ENCODE measurements at places on chromosomes 1 and 21.

DNA sequence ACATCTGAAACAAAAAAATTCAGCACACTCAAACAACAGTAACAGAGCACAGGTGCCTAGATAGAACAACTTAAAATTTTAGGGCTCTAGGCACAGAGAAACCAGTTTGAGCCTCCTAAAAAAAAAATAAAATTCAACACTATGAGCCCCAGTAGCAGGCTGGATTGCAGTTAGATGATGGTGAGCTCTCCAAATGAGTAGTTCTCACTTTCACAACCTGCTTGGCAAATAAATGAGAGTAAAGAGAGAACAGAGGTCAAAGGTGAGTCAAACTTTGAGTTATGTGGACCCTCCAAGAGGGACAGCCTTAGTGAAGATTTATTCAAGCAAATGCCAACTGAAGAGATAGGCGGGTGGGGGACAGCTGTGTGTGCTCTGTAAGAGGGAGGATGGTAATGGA, 3.6 kb downstream of the BEND5 start:
- DNase-seq, result no peak

- DNase-seq, result no peak
Measured at GRCh38 chr1:207847116-207847515, 63.8 kb downstream of the CD34 start.

GRCh38 chr21:41250519-41250918, 66.1 kb upstream of the FAM3B start:
- DNase-seq, result no peak

GRCh38 chr1:32801096-32801715, 16.0 kb downstream of the YARS1 start:
- no peak for DNase-seq

- peak; percentile 38 for DNase-seq
Measured at GRCh38 chr1:3533067-3534048, 78.0 kb downstream of the MEGF6 start.

GRCh38 chr1:248840946-248841345, 2.9 kb downstream of the ZNF672 start:
- DNase-seq, result no peak

DNA sequence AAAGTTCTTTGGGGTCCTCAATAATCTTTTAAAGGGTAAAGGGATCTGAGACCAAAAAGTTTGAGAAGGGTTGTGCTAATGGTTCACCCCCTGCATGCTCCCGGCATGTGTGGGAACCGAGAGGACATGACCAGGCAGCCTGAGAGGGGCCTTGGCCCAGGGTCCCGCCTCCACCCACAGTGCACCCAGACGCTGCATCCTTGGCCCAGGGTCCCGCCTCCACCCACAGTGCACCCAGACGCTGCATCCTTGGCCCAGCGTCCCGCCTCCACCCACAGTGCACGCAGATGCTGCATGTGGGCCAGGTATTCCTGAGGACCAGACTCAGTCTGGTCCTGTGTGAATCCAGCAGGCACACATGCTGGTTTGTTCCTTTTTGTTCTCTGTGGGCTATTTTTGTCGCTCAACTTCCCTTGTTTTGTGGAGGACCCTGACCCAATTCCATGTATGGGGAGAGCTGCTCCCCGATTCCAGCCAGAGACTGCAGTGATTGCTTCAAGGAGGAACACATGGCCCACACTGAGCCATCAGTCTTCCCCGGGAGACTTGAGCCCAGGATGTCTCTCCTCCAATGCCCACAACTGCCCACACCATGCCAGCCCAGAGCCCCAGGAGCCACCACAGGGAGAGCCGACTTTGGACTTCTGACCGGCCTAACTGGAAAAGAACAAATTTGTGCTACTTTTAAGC, 3.5 kb downstream of the NPHP4 start:
- DNase-seq, result no peak

- DNase-seq, result no peak
Measured at GRCh38 chr1:94553931-94554330, 12.4 kb upstream of the F3 start.

- DNase-seq, result no peak
Measured at GRCh38 chr1:84101204-84101603, 42.9 kb upstream of the PRKACB start.

DNA sequence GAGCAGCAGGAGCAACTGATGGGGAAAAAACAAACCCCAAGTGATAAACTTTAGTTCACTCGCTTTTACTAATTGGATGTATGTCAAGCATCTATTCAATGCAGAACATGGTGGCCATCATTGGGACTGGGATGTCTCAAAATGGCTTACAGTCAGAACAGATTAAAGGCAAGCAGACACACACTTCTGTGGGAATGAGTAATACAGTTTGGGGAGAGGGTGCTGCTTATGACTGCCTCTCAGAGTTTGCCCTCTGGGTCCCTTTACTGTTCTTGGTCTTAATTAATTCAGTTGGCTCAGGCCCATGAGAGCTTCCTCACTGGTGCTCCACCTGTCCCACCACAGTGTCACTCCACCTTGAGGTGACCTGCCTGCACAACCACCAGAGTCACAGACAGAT, 119.5 kb downstream of the TBX19 start:
- no peak for DNase-seq

DNA sequence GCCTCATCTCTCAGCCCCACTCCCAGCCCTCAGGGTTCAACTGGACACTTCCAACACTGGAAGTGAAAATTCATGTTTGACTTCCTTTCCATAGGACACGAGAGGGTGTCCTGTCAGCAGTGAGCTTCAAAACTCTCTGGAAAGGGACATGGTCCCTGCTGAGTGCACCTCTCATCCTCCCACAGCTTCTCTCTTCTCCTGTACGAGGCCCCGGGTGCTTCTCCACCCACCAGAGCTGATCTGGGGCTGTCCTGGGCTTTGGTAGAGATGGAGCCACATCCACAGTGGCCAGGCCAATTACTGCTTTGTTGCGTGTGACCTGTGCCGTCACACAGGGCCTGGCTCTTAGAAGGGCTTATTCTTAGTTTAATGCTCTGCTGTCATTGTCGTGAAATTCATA, 182.3 kb downstream of the RRAGC start:
- DNase-seq, result no peak

DNA sequence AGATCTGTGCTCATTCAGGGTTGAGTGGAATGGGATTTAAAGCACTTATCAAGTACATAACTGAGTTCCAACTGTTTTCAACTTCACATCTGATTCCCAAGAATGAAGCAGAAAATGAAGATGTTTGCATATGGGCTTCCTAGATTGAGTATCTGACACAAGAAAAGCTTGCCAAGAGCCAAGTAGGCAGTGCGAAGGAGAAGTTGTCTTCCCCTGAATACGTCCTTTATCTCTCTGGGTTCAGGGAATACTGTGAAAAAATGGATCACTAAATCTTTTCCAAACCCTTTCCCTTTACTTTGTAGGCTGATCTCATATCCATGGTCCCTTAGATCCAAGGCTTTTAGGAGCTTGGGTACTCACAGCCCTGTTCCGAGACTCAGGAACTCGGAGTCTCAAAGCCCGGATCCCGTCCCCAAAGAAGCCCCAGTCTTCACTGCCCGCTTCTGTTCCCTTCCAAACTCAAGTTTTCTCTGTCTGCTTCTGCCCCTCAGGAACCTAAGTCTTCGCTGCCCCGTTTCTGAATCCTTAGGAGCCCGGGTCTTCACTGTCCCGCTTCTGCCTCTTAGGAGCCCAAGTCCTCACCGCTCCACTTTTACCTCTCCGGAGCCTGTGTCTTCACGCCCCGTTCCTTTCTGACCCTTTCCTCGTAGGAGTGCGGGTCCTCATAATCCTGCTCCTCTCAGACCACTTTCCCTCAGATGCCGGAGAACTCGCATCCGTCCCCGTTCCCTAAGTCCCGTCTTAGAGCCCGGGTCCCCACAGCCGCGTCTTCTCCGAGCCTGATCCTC, 616 bp downstream of the TAF12 start:
- DNase-seq, result no peak

GRCh38 chr21:43812139-43812821, 22.9 kb downstream of the RRP1 start:
- DNase-seq, result no peak

GRCh38 chr1:35475356-35475755, 81.8 kb downstream of the KIAA0319L start:
- DNase-seq, result no peak

GRCh38 chr1:202130297-202130721, 7.6 kb downstream of the GPR37L1 start:
- no peak for DNase-seq

DNA sequence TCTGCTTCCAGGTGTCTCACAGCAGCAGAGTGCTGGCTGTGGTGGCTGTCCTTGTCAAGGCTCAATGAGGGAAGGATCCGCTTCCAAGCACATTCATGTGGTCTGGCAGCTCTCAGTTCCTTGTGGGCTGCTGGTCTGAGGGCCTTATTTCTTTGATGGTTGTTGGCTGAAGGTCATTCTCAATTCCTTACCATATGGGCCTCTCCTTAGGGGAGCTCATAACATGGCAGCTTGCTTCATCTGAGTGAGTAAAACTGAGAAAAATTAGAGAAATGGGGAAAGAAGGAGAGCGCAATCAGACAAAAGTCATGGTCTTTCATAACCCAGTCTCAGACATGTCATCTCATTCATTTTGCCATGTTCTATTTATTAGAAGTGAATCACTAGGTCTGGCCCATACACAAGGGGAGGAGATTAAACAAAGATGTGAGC, 81.7 kb upstream of the TSPAN2 start:
- no peak for DNase-seq

- no peak for DNase-seq
Measured at GRCh38 chr21:41578083-41578482, 70.1 kb upstream of the TMPRSS2 start.

- DNase-seq, result no peak
Measured at GRCh38 chr21:23887725-23888306, 1719.5 kb downstream of the MRPL39 start.

DNA sequence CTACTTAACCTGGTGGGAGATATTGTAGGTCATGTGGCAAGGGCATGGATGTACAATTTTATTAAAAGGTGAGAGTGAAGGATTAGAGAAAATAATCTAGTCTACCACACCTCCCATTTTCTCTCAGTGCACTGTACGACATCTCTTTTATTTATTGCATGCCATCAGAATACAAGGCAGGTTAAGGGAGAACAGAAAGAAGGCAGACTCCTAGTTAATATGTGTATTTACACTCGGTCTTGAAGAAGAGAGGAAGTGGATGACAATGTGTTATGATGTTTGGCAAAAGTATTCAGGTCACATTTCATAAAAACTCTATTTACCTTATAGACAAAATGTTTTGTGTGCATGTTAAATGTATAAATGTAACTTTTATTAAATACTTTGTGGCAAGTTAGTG, 306.1 kb downstream of the CTH start:
- no peak for DNase-seq

GRCh38 chr1:50970509-50970887, 453 bp downstream of the CDKN2C start:
- no peak for DNase-seq

GRCh38 chr1:55064861-55065263, 25.5 kb downstream of the PCSK9 start:
- DNase-seq, result no peak

DNA sequence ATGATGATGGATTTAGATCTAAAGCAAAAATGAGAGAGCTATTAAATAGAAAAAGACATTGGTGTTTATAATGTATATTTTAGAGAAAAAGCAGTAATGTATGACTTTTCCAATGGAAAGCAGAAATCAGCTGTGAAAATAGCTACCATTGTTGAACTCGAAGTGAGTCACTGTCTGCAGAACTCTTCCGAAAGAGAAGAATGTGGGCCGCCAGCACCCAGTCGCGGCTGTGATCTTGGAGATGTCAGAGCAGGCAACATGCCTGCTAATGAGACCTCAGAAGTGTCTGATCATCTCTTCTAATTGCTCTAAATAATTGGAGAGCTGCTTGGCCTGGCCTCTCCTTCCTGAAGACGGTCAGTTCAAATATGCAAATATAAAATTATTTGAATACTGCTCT, 333.6 kb upstream of the RUNX1 start:
- DNase-seq, result no peak

DNA sequence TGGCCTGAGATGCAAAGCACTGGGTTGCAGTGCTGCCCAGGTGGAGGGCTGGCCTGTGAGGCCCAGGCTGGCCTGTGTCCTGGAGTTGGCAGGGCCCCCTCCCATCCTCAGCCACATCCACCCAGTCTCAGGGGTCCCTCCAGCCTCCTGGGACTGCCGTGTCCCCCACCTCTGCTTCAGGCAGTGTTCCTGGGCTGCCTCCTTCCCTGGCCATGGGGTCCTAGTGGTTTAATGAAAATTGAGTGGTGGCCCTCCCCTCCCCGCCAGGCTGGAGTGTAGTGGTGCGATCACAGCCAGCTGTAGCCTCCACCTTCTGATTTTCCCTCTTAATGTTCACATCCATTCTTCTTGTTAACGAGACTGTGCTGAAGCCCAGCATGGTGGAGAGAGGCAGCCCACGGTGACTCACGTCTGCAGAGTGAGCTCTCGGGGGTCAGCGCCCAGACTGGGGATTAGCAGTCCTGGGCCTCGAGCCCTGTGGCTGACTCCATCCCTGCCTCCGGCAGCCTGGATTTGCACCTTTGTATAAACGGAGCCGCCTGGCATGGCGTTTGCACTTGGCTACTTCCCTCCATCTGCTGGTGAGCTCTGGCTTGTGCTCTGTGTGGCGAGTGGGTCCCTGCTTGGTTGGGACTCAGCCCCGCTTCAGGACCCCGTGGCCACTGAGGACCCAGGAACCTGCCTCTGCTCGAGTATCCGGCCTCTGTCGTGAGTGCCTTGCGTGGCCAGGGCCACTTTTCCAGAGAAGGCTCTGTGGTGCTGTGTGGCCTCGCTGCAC, 6.9 kb downstream of the MIB2 start:
- DNase-seq, result no peak

DNA sequence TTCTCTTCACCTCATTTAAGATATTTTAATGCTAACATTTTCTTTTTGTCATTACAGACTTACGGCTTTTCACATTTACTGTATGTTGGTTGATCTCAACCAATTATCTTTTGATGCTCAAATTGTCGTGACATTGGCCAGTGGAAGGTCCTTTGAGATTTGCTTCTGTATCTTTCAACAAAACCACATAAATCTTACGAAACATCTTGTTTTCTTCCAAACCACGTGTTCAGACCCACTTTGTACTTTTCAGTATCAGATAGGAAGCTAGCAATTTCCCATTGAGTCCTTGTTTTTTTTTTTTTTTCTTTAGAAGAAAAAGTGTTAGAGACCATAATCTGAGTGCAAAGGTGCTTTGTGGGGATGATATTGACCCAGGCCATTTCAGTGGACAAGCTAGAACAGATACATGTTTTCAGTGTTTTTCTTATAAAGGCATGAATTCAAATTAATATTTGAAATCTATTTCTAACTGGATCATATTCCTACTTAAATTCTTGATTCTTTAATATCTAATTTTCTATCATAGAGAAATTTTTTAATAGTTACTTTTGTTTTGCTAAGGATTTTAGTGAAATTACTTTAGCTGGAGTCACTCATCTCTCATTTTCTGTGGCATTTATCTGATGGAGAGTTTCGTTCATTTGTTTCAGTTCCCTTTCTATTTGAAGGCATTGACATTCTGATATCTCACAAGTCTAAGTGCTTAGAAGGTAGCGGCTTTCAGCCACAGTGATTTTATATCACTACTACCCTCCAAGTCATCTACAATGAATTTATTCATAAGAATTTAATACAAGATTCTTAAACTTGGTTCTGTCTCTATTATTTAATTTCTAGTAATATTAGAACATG, 26.7 kb downstream of the ATG4C start:
- no peak for DNase-seq

GRCh38 chr1:25804964-25805862, 5.2 kb downstream of the SELENON start:
- DNase-seq, result no peak
